Small intestine (tissue), 16 donors: ENCODE measurements at places on chromosomes 4 and X.

DNA sequence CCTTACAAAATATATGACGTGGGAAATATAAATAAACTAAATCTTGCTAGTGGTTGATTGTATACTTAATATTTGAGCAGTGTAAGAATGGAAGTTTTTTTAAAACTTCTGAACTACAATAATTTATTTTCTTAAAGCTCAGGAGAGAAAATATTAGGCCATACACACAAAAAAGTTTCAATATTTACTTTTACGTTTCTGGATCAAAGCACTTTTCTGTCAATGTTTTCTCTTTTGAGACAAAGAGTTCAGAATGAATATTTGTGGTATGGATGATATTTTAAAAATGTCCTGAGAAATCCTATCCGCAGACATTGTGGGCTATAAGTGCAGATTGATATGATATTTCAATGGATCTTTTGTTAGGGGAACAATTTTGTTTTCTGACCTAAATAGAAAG, 109.9 kb downstream of the TLL1 start:
- no peaks in the 10 kb centered on the region for H3K27me3 ChIP-seq
- no peak overlapping the region for H3K4me3 ChIP-seq
- H3K27ac ChIP-seq, result no peak overlapping the region
- no peak for DNase-seq
- no peaks in the 10 kb centered on the region for H3K4me1 ChIP-seq

GRCh38 chr4:18568600-18568999, 547.0 kb upstream of the LCORL start:
- no peak overlapping the region for H3K4me3 ChIP-seq
- no peaks in the 10 kb centered on the region for H3K36me3 ChIP-seq
- H3K27me3 ChIP-seq, result no peaks in the 10 kb centered on the region
- H3K27ac ChIP-seq, result no peak overlapping the region
- DNase-seq, result peak; percentile 42

GRCh38 chrX:45794995-45795337, 594.3 kb upstream of the DIPK2B start:
- no peaks in the 10 kb centered on the region for H3K27me3 ChIP-seq
- no peak overlapping the region for H3K27ac ChIP-seq
- no peaks in the 10 kb centered on the region for H3K36me3 ChIP-seq

DNA sequence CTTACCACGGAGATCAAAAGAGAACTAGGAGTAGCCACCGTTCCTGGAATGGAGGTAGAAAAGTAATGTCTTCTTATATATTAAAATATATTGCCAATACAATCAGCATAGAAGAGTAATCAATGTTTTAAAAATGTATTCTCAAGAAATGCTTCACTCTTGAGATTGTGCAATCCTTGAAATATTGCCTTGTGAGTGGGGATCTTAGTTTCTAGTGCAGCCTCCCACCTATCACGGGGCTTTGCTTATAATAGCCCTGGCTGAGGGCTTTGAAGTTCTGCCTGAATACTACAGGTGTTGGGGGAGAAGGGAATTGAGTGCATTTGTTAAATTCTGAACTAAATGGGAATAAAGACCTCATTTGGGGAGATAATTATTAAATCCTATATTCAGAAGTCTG, 55.5 kb downstream of the VGLL1 start:
- no peaks in the 10 kb centered on the region for H3K36me3 ChIP-seq
- no peaks in the 10 kb centered on the region for H3K4me1 ChIP-seq
- no peaks in the 10 kb centered on the region for H3K27me3 ChIP-seq
- no peak for DNase-seq
- H3K27ac ChIP-seq, result no peak overlapping the region
- H3K4me3 ChIP-seq, result no peak overlapping the region

DNA sequence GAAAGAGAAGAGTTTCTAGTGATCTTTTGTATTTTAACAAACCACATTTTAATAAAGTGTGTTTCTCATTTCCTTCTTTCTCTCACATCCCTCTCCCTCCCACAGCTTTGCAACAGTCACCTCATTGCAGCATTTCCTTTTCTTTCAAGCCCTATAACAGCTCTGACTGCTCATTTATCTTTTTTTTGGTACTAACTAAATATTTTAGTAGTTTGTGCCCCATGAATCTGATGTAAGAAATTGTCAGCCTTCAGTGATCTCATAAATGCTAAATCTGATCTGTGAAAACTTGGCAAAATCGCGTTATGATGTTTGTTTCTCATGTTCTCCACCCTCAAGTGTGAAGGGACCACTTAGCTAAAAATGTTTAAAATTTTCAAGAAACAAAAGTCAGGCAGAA, 258.5 kb upstream of the SLIT2 start:
- no peaks in the 10 kb centered on the region for H3K27me3 ChIP-seq
- no peak overlapping the region for H3K4me3 ChIP-seq
- H3K4me1 ChIP-seq, result no peaks in the 10 kb centered on the region
- H3K27ac ChIP-seq, result no peak overlapping the region

DNA sequence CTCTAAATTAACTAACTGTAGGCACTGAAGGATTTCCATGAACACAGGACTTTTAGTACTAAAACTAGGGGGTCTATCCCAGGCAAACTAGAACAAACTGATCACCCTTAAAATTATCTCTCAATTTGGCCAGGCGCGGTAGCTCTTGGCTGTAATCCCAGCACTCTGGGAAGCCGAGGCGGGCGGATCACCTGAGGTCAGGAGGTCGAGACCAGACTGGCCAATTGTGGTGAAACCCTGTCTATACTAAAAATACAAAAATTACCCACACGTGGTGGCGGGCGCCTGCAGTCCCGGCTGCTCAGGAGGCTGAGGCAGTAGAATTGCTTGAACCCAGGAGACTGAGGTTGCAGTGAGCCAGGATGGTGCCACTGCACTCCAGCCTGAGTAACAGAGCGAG, 436.6 kb downstream of the RPA4 start:
- no peaks in the 10 kb centered on the region for H3K36me3 ChIP-seq
- H3K4me3 ChIP-seq, result no peak overlapping the region
- H3K27me3 ChIP-seq, result no peaks in the 10 kb centered on the region
- H3K27ac ChIP-seq, result no peak overlapping the region

GRCh38 chr4:79575709-79576428, 167.8 kb upstream of the GK2 start:
- no peak for DNase-seq
- no peak overlapping the region for H3K4me3 ChIP-seq
- no peaks in the 10 kb centered on the region for H3K4me1 ChIP-seq
- no peaks in the 10 kb centered on the region for H3K36me3 ChIP-seq
- H3K27me3 ChIP-seq, result no peaks in the 10 kb centered on the region

GRCh38 chrX:114390251-114390796, 193.6 kb upstream of the HTR2C start:
- no peak overlapping the region for H3K27ac ChIP-seq
- H3K4me3 ChIP-seq, result no peak overlapping the region
- DNase-seq, result no peak
- no peaks in the 10 kb centered on the region for H3K4me1 ChIP-seq

GRCh38 chr4:14431155-14432134, 570.8 kb upstream of the CPEB2 start:
- no peaks in the 10 kb centered on the region for H3K4me1 ChIP-seq
- H3K27me3 ChIP-seq, result no peaks in the 10 kb centered on the region
- no peak overlapping the region for H3K4me3 ChIP-seq
- no peak for DNase-seq

- no peak overlapping the region for H3K27ac ChIP-seq
- H3K4me1 ChIP-seq, result no peaks in the 10 kb centered on the region
- no peak for DNase-seq
- H3K27me3 ChIP-seq, result no peaks in the 10 kb centered on the region
- H3K4me3 ChIP-seq, result no peak overlapping the region
Measured at GRCh38 chr4:176818531-176818930, 25.8 kb upstream of the VEGFC start.

GRCh38 chrX:46218373-46218772, 326.8 kb downstream of the ZNF674 start:
- H3K4me1 ChIP-seq, result no peaks in the 10 kb centered on the region
- no peak overlapping the region for H3K27ac ChIP-seq
- H3K27me3 ChIP-seq, result no peaks in the 10 kb centered on the region
- DNase-seq, result no peak
- H3K4me3 ChIP-seq, result no peak overlapping the region

DNA sequence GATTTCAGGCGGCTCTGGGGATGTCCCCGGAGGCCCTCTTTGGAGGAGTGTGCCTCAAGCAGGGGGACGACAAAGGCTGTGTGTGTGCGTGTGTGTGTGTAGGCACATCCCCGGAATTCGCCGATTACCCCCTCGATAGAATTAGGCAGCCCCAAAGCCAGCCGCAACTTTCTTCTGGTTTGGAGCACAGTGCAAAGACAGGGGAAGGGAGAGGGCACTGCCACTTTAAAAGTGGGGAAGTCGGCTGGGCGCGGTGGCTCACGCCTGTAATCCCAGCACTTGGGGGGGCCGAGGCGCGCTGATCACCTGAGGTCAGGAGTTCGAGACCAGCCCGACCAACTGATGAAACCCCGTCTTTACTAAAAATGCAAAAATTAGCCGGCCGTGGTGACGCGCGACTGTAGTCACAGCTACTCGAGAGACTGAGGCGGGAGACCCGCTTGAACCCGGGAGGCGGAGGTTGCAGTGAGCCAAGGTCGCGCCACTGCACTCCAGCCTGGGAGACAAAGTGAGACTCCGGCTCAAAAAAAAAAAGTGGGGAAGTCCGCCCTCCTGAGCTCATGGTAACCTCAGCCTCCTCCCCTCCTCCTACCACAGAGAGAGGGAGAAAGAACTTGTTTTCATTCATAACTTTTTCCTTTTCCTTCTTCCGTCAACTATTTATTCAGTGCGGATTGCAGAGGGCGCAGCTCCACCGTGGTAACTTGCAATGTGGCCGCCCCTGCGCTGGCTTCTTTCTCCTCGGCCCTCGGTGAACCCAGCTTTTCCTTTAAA, 2.4 kb downstream of the SPRY1 start:
- H3K4me3 ChIP-seq, result peak overlapping the region; percentile 75
- H3K27me3 ChIP-seq, result no peaks in the 10 kb centered on the region
- H3K27ac ChIP-seq, result peak overlapping the region; percentile 96
- H3K4me1 ChIP-seq, result peaks cover 6% of the 10 kb centered on the region
- DNase-seq, result peak; percentile 85

- no peak for DNase-seq
- no peaks in the 10 kb centered on the region for H3K4me1 ChIP-seq
- no peak overlapping the region for H3K27ac ChIP-seq
Measured at GRCh38 chrX:154074199-154074598, 23.3 kb downstream of the MECP2 start.

- H3K27ac ChIP-seq, result no peak overlapping the region
- H3K27me3 ChIP-seq, result no peaks in the 10 kb centered on the region
- no peak overlapping the region for H3K4me3 ChIP-seq
- DNase-seq, result no peak
Measured at GRCh38 chrX:24228596-24228995, 79.1 kb downstream of the ZFX start.

- no peaks in the 10 kb centered on the region for H3K36me3 ChIP-seq
- peak within 1 kb of the TSS; percentile 8 for H3K27ac ChIP-seq
- peak; percentile 96 for DNase-seq
- H3K4me1 ChIP-seq, result no peaks in the 10 kb centered on the region
- H3K4me3 ChIP-seq, result peak within 1 kb of the TSS; percentile 62
Measured at GRCh38 chr4:75630174-75630936, at the start of gene CDKL2. CDKL2 (minus strand) TSS chr4:75630528; CDS start chr4:75625988, 4,540 bp downstream.

- H3K27me3 ChIP-seq, result no peaks in the 10 kb centered on the region
- H3K4me1 ChIP-seq, result no peaks in the 10 kb centered on the region
- no peak overlapping the region for H3K4me3 ChIP-seq
- peaks cover 16% of the 10 kb centered on the region for H3K36me3 ChIP-seq
- no peak overlapping the region for H3K27ac ChIP-seq
Measured at GRCh38 chr4:67682266-67682665, 18.7 kb downstream of the UBA6 start.

- no peaks in the 10 kb centered on the region for H3K4me1 ChIP-seq
- H3K27me3 ChIP-seq, result no peaks in the 10 kb centered on the region
- no peak overlapping the region for H3K4me3 ChIP-seq
Measured at GRCh38 chrX:152343306-152343705, 107.8 kb downstream of the GABRA3 start.

GRCh38 chr4:138003248-138003647, 238.9 kb downstream of the SLC7A11 start:
- H3K36me3 ChIP-seq, result no peaks in the 10 kb centered on the region
- H3K27me3 ChIP-seq, result no peaks in the 10 kb centered on the region
- H3K27ac ChIP-seq, result no peak overlapping the region
- H3K4me3 ChIP-seq, result no peak overlapping the region
- H3K4me1 ChIP-seq, result no peaks in the 10 kb centered on the region

GRCh38 chrX:19382555-19383145, 38.9 kb downstream of the PDHA1 start:
- H3K4me1 ChIP-seq, result no peaks in the 10 kb centered on the region
- no peak overlapping the region for H3K27ac ChIP-seq
- no peaks in the 10 kb centered on the region for H3K27me3 ChIP-seq

GRCh38 chr4:12053966-12054365, 625.3 kb upstream of the HS3ST1 start:
- H3K27ac ChIP-seq, result no peak overlapping the region
- no peaks in the 10 kb centered on the region for H3K27me3 ChIP-seq
- no peak overlapping the region for H3K4me3 ChIP-seq
- H3K36me3 ChIP-seq, result no peaks in the 10 kb centered on the region
- no peaks in the 10 kb centered on the region for H3K4me1 ChIP-seq

- DNase-seq, result no peak
- no peaks in the 10 kb centered on the region for H3K4me1 ChIP-seq
- H3K27ac ChIP-seq, result no peak overlapping the region
- H3K36me3 ChIP-seq, result no peaks in the 10 kb centered on the region
- H3K4me3 ChIP-seq, result no peak overlapping the region
Measured at GRCh38 chr4:68209003-68209402, 36.5 kb downstream of the TMPRSS11B start.

- H3K4me1 ChIP-seq, result no peaks in the 10 kb centered on the region
- DNase-seq, result no peak
Measured at GRCh38 chrX:119622356-119623232, 16.4 kb upstream of the NKRF start.

GRCh38 chrX:153305972-153306371, 15.6 kb downstream of the PNMA6F start:
- H3K27ac ChIP-seq, result no peak overlapping the region
- no peaks in the 10 kb centered on the region for H3K4me1 ChIP-seq
- peaks cover 2% of the 10 kb centered on the region for H3K27me3 ChIP-seq
- no peak for DNase-seq
- no peaks in the 10 kb centered on the region for H3K36me3 ChIP-seq
- H3K4me3 ChIP-seq, result no peak overlapping the region

DNA sequence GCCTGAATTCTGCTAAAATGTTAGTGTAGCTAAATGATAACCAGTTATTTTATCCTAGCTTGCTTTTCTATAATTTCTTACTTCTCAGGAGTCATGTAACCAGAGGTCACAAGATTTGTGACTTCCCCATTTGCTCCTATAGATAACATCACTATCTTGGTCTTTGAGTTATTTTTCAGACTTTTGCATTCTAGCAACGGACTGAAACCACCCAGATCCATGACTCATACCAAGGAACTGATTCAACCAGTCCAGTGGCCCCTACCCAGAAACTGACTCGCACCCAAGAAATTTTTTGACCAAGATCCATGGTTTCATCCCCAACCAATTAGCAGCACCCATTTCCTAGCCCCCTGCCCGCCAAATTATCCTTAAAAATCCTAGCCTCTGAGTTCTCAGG, 50.0 kb downstream of the IQCM start:
- H3K27ac ChIP-seq, result no peak overlapping the region
- no peak overlapping the region for H3K4me3 ChIP-seq
- no peaks in the 10 kb centered on the region for H3K4me1 ChIP-seq
- no peak for DNase-seq
- no peaks in the 10 kb centered on the region for H3K36me3 ChIP-seq
